GM12865 (cell line): ENCODE measurements at places on chromosomes 12 and 14.
A peak's percentile ranks its signal among the peaks of the same experiment; 100 is the strongest.

GRCh38 chr12:88630561-88630960 lies 50.3 kb upstream of the KITLG start:
- no peak for DNase-seq

DNA sequence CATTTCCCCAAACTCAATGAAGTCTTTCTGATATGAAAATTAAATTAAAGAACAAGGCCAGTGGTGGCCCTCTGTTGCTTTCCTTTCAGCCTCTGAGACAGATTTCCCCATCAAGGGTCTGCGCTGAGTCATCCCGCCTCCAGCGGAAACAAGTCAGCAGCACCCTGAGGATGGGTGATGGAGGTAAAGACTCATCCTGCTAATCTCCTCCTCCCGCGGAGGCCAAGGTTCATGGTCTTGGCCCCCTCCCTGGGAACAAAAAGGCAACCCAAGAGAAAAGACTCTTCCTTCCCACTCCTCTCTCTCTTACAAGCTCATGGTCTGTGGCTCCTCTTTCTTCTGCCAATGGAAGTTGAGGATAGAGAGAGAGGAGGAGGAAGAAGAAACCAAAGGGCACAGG lies 9.0 kb upstream of the NUMB start:
- no peak for DNase-seq

DNA sequence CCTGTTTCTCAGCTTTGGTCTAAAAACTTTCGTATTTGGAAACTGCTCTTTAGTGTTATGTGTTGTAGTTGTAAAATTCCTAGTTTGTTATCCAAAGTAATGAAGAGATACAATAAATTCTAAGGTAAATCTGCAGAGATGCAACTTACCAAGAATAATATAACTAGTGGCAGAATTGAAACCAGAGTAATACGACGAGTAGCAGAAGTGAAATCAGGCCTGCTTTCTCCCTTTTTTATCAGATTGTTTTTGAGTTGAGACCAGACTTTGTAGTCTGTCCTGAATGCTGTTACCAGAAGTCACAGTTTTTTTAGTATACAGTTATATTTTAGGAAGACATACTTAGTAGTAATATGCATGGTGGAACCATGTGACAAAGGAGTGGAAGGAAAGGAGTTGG lies 12.5 kb downstream of the PAPOLA start:
- DNase-seq = peak; percentile 43

GRCh38 chr14:36344211-36344610 lies 23.8 kb upstream of the MBIP start:
- DNase-seq = no peak

GRCh38 chr12:62722971-62723680 lies 211.8 kb downstream of the PPM1H start:
- no peak for DNase-seq

DNA sequence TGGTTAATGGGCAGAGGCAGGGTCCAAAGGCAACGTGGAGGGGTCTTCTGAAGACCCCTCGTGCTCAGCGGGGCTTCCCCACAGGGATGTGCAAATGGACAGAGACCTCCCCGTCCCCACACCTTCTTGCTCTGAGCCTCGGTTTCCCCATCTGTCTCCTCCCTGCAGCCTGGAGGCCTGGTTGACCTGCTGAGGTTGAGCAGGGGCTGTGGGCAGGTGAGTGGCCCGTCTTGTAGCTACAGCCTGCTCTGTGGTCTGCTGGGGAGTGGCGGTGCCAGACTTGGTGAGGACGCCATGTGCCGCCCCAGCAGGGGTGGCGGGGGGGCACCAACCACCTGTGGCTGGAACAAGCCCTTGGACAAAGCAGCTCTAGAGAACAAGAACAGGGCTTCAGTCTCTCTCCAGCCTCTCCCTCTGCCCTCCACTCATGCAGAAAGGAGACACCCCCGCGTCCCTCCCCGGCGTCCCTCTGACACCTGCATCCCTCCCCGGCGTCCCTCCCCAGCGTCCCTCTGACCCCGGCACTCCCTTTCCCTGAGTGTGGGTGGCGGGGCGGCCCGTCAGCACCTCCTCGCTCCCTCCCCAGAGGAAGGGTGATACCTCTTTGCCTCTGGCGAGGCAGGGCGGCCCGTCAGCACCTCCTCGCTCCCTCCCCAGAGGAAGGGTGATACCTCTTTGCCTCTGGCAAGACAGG lies 83.7 kb downstream of the NOC4L start:
- no peak for DNase-seq

DNA sequence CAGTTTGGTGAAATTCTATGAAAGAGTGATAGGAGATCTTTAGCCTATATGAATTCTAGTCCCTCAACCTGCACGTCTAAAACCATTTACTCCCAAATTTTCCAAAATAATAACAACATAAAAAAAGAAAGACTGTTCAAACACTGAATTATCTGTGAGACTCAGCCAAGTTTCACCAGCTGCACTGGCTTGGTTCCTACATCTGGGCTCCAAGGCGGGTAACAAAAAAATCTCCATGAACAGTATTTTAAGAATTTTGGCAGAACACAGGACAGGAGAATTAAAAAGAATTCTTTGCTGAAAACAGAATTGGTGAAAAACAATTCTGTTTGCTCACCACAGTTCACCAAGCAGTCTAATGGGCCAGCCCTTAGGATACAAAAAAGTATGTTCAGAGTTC lies 536.8 kb upstream of the ATP2B1 start:
- no peak for DNase-seq

DNA sequence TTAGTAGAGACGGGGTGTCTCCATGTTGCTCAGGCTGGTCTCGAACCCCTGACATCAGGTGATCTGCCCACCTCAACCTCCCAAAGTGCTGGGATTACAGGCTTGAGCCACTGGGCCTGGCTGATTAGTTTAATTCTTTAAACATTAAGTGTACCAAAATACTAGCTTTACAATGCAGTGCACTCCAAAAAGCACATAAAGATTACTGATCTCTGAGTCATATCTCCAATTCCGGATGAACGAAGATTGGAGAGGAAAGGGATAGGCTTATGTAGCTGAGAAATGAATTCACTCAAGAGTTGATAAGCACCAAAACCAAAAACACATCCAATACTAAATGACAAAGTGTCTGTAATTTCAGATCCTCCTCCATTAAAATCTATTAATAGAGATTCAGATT lies 15.1 kb downstream of the NAV3 start:
- DNase-seq = no peak

DNA sequence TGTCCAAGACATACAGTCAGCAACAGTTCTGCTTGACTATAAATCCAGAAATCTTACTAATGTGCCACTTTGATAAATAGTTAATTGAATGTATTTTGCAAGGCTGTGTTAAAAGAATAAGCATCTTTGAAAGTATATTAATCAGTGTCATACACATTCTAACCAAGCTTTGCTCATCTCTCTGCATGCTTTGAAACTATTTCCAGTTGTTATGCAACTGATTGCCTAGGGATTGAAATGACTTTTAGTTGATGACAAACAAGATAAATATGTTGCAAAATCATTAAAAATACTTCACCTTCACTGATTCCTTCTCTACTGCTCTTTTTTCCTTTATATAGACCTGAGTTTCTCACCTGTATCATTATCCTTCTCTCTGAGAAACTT lies 91.3 kb downstream of the AEBP2 start:
- no peak for DNase-seq

GRCh38 chr12:130074661-130075406 lies 87.4 kb upstream of the FZD10 start:
- DNase-seq = no peak

- DNase-seq = no peak
Observed at GRCh38 chr14:72553656-72554055, 340.2 kb downstream of the DPF3 start.

DNA sequence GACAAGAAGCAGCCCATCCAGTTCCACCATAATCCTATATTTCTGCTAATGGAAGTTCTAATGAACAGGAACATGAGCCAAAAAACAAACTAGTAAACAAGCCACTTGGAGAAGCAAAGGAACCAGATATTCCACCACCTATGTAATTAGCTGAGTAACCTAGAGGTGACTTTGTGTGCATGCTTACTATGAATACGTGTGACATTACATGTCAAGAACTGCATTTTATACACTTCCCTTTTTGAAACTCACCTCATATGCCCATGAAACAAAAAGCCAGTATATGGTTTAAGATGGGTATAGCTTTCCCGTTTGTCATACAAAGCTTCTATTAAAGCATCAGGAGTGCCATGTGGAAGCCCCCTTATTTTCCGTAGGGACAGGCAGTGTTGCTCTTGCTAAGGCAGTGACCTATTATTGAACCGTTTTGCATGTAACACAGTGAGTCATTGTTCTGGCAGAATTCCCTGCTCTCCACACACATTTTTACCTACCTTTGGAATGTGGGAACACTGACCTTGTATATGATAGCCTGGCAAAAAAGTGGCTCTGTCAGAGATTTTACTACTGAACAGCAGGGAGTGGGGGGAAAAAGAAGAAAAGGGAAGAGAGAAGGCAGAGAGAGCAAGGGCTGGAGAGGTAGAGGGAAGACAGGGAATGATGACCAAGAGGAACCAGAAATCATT lies 34.8 kb upstream of the FRMD6 start:
- no peak for DNase-seq

DNA sequence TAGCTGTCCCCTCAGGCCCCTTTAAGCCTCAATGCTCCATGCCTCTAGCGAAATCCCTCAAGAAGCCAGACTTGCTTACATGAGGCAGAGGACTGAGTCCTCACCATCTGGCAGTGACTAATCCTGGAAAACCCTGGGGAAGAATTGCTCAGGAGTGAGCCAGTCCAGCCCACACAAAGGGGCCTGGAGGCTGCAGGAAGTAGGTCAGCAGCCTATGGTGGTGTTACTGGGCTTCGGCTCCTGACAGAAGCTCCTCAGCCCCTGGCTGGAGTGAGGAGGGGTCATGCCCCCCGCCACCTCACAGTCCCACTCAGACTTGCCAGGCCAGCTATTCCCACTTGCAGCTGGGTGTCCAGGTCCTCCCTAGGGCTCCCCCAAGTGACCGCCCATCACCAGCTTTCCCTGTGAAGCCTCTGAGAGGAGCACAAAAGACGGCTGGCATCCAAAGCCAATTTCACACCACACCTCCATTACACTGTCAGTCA lies 250.5 kb downstream of the DPF3 start:
- no peak for DNase-seq

GRCh38 chr14:69650948-69651369 lies 39.6 kb downstream of the SUSD6 start:
- DNase-seq = no peak

- no peak for DNase-seq
Observed at GRCh38 chr14:33026850-33027430, 88.3 kb downstream of the NPAS3 start.
